Lung microvascular endothelial cell (primary cell): ENCODE measurements at places on chromosomes 7 and 10.

- DNase-seq, result no peak
Measured at GRCh38 chr7:33996899-33997298, 91.6 kb downstream of the BMPER start.

DNA sequence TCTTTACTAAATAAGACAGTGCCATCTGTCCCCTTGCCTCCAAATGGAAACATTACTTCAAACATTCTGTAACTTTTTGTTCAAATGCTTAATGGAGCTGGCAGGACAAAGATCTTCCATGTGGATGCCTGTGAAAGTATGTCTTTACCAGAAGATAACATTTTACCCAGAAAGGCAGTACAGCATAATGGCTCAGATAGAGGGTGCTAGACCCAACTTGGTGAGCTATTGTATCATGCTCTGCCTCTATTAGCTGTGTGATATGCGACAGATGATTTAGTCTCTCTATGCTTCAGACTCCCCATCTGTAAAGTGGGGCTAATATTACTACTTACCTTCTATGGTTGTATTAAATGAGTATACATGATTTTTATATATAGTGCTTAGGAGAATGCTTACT, 8.8 kb upstream of the SMKR1 start:
- peak; percentile 42 for DNase-seq

- DNase-seq, result no peak
Measured at GRCh38 chr10:11401264-11402235, 209.9 kb downstream of the USP6NL start.

DNA sequence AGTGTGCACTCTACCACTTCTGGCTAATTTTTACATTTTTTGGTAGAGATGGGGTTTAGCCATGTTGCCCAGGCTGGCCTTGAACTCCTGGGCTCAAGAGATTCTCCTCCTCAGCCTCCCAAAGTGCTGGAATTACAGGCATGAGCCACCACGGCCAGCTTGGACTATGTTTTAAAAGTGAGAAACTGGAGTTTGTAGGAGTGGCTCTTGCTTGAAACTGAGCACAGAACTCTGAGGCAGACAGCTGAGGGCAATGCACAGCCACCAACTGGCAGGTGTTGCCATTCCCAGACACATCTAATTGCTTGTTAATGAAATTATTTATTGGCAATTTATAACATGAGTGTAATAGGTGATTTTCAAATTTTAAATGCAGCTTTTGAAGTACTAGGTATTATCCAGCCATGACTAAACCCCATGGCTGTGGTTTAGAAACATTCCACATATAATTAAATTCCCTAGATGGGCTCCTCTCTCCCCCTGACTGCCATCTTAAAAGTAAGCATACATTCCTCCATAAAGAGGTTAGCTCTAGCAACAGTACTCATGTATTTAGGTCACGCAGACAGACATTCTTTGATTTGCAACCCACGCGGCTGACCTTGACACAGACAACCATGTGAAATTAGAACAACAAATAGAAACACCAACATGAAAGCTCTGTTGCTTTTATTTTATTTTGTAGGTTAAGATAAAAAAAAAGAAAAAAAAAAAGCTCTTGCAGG, 19.8 kb downstream of the PANK1 start:
- no peak for DNase-seq

- no peak for DNase-seq
Measured at GRCh38 chr7:26497801-26498596, 206.3 kb downstream of the SNX10 start.

DNA sequence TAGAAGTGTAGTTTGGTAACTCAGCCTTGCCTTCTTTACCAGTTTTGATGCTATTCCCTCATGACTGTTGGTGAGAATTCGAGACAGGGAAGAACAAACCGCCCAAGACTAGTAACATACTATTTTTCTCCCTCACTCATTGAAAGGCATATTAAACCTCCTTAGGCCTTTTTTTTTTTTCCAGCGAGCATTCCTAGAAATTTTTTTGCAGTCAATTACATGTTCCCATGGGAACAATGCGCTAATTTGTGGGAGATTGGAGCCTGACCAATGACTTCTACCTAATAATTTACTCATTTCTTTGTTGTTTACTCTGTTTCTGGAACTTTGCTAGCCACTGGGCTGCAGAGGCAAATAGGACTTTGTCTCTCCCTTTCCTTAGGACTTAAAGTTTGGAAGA, 6.0 kb downstream of the VPS50 start:
- no peak for DNase-seq

DNA sequence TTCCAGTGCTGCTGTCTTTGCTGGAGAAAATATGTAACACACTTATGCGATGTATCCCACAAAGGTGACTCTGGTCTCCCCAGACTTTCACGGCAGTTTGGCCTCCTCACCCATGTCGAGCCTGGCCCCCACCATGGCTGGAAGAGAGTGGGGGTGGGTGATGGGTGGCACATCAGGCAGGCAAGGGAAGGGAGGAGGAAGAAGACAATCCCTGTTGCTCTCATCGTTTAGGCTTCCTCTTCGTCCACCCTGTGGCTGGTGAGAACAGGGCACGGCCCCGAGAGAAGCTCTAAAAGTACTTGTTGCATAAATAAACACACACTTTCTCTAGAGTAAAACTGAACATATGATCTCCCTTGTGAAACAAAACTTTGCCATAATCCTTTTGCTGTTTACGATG, 11.2 kb upstream of the NPS start:
- DNase-seq, result no peak

DNA sequence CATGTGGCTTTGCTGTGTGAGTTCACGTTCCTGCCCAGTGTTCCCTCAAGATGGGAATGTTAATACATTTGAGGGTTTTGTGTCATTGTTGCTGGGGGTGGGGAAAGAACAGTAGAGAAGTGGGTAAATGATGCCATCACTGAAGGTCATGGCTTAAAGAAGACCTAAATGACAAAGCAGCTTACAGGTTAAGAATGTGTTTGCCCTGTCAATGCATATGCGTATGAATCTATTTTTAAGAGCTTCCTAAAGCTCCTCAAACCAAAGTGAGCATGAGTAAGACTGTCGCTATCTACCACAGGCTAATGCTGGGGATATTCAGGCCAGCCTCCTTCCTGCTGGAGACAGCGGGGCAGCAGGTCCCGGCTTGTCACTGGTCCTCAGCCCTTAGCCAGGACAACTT, 162.9 kb downstream of the CREB5 start:
- no peak for DNase-seq

DNA sequence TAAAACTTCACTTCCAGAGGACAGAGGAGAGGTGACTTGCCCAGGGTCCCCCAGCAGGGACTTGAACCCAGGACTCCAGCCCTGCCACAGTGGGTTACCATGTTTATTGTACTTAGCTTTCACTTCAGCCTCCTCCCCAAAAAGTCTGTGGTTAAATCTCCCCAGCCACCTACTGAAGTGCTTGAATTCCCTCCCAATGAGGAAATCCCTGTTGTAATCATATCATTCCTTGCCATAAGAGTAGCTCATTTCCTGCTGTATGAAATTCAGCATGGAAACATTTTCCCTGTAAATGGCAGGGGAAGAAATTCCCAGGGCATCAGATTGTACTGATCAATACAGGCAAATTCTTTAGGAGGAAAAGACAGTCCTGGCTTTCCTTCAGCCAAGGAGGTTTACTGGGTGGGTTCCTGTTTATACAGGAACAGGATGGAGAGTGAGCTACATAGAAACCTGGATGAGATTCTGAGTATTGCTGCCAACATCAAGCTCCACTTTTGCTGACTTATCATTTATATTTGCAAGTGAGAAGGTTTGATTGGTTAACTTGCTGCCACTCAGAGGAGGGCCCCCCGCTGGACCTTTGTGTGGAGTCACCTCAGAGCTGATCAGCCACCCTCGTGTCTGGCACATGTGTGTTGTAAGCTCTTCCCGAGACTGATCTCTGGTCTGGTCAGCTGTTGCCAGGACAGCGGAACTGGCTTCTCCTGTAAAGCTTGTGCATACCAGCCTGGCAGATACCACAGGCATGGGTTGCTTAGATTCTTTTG, 16.4 kb upstream of the PDZD8 start:
- peak; percentile 66 for DNase-seq

- DNase-seq, result no peak
Measured at GRCh38 chr10:22501863-22502262, 156.6 kb downstream of the SPAG6 start.

DNA sequence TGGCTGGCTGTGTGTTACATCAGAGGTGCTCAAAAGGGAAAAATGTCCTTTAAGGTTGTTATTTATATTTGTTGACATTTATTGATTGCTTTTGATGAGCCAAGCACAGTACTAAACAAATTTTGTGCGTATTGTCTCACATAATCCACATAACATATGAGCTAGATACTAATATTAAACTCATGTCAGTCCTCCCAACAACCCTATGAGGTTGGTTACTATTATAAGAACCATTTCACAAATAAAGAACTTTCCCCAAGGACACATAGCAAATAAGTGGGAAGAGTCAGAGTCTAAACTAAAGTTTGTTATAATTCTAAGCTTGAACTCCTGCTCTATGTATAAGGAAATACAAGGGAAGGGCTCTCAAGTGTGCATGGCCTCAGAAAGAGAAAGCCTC, 35.6 kb upstream of the OTUD1 start:
- no peak for DNase-seq

DNA sequence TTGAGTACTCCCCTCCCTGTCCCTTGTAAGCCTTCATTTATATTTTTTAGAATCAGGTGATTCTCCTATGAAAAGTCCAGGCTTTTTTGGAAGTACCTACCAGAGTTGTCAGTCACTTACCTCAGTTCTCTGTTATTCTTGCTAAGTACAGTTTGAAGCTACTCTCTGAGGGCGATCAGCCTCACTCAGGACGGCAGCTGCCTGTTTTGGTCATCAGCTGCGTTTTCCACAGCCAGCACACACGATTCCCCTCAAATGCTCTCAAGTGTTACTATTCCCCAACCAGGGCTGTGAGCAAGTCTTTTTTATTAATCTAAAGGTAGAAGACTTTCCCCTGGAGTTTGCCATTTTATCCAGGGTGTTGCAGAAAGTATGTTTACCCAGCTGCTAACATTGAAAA, 328.6 kb downstream of the SUGCT start:
- DNase-seq, result no peak

DNA sequence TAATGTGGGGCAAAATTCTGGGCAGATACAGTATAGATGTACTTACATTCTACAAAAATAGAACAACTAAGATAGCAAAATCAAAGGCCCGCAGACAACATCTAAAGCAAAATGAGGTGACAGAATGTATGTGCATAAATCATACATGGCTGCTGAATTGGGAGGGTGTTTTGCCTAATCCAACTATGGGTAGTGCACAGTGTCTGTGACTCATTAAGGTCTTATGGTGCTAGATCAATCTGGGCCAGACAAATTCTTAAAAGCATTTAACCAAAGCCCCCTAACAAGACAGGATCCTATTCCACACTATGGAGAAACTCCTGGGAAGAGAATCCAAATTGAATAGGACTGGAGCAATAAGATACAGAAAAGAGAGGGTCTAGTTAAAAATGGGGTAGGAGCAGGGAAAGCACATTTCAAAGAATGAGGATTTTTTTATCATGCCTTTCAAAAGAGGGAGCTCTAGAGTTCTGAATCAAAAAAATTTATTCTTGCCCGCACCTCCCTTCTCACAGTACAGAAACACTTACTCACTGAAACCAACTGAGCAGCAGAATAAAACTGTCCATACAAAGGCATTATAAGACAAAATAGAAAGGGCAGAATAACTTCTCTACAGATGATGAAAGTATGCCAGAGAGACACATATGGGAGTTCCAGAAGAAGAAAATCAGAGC, 181.3 kb downstream of the RNLS start:
- no peak for DNase-seq

DNA sequence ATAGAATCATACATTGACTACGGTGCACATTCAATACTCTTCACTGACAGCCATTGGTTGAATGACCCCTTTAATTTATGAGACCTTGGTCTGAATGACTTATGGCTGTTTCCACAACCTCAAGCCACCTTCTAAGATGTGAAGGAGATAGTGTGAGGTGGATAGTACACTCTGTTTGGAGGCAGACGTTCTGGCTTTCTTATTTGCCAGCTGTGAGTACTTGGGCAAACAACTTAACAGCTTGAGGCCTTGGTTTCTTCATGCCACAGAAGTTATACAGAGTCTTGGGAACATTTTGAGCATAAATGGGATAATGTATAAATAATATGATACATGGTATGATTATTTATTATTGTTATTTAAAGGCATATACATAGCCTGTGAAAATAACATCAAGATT, 62.0 kb downstream of the BPGM start:
- DNase-seq, result no peak
